ENCODE measurements at places on chromosomes 1 and 21. TPM values are rescaled to one million over a fixed set of nuclear protein-coding genes. Genes with fewer than 3 reads are reported as not detected.

DNA sequence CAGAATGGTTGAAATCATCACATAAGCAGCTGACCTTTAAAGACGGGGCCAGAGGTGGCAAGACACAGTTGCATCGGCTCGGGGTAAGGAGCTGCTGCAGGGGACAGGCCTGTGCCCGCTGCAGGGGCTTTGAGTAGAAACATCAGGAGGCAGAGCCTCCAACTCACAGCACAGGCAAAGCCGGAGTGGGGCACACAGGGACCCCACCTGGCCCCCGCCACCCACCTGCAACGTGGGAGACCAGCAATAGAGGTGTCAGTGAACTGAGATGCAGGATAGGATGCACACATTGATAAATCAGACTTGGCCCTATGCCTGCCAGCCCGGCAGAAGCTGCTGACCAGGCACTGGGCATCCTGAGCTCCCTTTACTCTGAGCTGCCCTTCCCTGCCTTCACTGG is 257.2 kb downstream of the NPHP4 start:
- DNase-seq, result no peak

The PIGM gene
- total RNA-seq, result 2.1 TPM

- DNase-seq, result no peak
These were observed 60.2 kb downstream of the MDM4 start for GRCh38 chr1:204576422-204576821.

DNA sequence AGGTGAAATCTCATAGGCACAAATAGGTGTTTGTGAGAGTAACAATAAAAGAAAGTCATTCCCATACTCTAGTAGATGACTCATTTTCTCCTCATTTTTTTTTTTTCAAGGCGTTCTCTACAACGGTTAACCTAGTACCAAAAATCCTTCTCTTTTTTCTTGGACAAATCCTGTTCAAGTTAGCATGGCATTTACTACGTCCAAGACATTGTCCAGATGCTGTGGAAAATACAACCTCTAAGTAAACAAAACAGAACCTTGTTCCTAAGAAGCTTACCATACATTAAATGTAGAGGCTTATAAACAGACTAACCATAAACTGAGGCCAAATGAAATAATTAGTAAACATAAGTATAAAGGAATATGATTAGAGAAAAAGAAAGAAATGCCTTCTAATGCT is 76.2 kb upstream of the RGS4 start:
- no peak for DNase-seq

DNA sequence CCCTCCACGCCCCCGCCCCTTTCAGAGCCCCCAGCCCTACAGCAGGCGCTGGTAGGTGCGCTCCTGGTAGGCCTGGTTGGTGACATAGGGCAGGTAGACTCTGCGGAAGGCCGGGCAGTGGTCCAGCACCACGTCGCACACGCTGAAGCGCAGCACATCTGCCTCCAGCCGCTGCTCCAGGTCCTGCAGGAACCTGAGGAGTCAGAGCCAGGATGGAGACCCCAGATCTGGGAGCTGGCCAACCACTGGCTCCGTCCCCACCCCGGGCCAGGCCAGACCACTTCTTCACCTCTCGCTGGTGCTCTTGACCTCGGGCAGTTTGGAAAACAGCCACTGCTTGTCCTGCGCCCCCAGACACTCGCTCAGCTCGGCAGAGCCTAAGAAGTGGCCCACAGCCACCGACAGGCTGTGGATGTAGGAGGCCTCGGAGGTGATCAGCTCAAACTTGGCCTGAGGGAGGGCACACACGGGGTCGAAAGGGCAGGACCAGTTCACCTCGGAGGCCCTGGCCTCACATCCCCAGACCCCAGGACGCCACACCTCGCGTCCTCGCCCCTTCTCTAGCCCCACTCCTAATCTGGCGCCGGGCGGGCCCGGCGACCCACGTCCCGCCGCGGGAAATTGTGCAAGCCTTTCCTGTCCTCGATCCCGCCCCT is 6.4 kb downstream of the ARHGEF19 start:
- no peak for DNase-seq

The NCF2 gene
- total RNA-seq, result 96.4 TPM

DNA sequence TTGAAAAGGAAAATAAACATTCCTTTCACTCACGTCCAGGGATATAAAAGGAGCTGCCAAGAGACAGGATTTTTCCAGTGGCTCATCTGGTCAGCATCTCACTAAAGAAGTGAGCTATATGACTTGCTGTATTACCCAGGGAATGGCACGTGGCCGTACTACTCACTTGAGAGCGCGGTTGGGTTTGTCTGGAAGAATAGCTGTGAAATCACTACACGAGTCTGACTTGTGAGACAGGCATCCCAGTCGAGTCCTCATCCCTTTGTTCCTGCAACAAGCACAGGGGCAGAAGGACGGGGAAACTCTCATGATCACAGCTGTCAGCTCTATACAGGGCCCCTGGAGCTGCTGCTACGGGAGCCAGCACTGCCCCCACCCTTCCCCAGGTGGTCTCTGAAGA is 17.7 kb downstream of the RGS8 start:
- no peak for DNase-seq

DNA sequence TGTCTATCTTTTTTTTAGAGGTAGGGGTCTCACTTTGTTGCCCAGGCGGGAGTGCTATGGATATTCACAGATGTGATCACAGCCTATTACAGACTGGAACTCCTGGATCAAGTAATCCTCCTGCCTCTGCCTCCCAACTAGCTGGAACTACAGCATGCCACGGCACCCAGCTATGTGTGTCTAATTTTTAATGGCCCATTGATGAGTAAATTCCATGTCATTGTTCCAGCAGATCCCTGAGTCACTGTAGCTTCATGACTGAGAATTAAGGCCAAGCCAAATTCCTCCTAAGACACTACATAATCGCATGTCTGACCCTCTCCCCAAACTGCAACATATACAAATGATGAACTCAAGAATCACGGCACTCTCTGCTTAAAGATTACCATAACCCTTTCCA is 84.2 kb upstream of the RGS2 start:
- peak; percentile 73 for DNase-seq

DNA sequence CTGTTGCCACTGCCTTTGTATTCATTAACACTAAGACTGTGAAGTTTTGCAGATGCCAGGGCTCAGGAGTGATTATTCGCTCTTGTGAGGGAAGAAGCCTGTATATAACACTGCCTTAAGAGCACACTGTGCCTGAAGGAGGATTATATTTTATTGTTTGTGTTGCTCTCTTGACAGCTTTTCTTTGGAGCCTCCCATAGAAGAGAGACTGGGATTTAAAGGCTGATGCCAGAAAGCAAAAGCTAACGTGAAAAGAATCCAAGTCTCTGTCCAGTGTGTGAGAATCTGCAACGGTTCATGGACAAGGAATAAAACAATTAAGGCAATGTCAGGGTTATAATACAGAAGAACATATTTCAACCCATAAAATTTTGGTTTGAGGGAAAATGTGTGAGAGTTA is 316.8 kb downstream of the NFIA start:
- no peak for DNase-seq

GRCh38 chr1:46097149-46097472 is 35.3 kb downstream of the PIK3R3 start:
- DNase-seq, result no peak

- DNase-seq, result no peak
These were observed 274.4 kb downstream of the PLPP3 start for GRCh38 chr1:56304975-56305374.

DNA sequence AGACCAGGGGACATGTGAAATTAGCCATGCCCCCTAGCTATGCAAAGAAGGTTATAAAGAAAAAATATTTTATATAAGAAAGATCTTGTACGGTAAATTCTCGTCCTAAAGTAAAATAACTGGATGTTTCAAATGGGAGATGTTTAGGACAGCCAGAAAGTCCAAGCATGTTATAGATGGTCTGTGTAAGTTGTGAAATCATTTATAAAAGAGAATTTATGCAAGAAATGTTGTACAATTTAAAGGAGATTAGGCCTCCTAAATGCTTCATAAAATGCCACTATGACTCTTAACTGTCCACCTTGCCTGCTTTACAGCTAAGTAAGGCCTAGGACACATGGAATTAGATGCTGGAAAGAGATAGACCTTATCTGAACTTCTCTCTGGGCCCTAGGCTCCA is 118.1 kb upstream of the POGK start:
- DNase-seq, result no peak

DNA sequence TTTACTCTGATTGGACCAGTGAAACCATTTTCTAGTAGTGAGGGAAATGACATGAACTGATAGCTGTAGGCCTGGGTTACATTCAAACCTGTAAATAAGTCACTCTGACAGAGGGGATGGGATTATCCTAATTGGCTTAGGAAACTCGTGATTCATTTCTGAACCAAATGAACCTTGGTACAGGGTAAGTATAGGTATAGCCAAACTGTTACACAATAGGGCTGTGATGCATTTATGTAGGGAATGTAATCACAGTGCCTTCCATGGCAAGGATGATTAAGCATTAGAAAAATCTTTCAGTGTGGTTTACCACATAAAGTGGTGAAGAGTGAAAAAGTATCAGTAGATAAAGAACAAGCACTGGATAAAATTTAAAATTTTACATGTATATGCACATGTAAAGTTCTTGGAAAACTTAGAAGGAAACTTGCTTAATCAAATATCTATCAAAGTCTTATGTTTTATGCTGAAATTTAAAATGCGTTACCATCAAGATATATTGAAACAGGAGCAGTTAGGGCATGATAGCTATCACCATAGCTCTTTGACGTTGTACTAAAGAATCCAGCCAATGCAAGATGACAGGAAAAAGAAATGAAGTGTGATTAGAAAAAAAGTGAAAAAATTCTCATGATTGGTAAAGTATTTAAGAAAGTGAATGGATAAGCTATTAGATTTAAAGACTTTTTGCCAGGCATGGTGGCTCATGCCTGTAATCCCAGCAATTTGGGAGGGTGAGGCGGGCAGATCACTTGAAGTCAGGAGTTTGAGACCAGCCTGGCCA is 63.0 kb downstream of the RABGAP1L start:
- peak; percentile 100 for DNase-seq

DNA sequence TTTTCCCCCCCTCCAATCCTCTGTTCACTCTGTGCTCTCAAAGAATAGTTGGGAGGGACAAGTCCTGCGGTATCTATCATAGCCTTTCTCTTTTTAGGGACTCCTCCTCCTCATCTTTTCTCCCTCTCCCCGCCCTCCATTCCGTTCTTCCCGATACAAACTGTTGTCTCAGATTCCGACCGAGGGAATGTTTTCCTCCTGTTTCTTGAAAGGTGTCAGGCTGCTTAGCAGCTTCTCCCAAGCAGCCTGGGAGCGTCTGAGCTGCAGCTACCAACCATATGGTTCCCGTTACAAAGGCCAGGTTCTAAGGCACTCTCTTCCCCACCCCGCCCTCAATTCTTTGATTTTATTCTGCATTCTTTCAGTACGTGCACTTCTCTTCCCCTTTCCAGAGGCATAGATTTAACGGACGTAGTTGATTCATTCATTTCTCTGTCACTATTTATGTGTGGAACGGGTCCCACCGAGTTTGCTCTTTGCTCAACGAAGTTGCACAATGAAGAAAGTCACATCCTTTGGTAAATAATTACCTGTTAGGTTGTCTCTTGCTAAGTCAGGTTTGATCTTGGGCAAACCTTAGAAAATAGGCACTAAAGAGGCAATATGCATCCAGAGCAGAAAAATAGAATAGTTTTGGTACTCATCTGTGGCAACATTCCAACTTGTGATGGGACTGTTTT is 2.8 kb downstream of the ADGRL2 start:
- peak; percentile 60 for DNase-seq

The OR2T29 gene
- not detected for total RNA-seq

DNA sequence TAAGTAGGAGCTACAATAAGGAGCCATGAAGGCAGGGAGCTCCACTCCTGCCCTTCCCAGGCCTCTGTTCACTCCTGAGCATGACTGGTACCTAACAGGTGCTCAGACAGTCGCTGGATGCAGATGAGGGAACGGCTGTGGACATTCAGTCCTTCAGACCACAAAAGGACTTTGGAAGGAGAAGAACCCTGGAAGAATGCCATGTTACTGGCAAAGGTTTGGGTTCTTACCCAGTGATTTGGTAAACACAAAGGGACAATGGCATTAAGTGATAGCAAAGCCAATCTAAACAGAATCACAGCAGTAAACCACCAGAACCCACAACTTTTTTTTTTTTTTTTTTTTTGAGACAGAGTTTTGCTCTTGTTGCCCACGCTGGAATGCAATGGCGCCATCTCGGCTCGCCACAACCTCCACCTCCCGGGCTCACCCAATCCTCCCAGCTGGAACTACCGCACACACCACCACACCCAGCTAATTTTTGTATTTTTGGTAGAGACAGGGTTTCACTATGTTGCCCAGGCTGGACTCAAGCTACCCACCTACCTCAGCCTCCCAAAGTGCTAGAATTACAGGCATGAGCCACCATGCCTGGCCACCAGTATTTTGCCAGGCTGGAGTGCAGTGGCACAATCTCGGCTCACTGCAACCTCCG is 7.5 kb upstream of the CBR3 start:
- no peak for DNase-seq

DNA sequence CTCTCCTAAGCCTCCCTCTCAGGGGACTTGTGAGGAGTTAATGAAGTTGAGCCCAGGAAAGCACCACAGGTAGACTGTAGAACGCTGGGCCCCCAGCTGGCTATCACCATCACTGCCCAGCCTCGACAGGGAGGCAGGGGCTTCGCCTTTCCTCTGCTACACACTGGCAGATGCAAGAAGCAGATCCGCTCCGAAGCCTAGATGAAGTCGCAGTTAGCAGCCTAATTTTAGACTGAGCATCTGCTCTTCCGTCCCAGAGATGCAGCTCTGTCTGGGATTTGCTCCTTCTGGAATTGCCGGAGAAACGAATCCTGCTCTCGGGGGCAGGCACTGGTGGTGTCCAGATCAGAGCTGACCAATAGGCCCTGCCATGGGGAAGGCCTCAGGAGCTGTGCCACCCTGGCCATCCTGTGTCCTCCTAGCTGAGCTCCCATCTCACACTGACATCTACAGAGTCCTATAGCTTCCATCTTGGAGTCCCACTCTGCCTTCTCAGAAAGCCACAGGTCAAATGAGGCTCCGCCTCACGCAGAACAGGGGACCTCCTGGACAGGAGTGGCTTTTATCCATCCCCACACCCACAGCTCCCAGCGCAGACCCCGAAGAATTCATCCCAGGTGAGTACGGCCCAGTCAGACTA is 186.8 kb upstream of the EDN2 start:
- no peak for DNase-seq

GRCh38 chr1:6100861-6101783 is 55.4 kb downstream of the KCNAB2 start:
- DNase-seq, result no peak

DNA sequence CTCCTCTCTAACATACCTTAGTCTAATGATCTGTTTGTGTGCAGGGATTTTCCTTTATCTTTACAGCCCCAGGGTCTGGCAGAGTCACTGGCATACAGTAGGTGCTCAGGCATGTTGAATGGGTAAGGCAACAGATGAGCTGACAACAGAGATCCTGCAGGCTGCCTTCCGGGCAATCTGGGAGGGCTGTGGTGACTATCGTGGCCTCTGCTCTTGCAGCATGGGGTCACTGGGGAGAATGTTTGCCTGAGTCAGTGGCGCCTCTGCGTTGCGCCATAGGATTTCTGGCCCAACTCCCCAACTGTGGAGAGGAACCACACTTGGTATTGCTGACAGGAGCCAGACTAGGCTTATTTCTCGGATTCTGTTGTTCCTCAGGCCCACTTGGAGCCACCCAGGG is 93.8 kb downstream of the LAMC2 start:
- peak; percentile 98 for DNase-seq

- DNase-seq, result no peak
These were observed 57.2 kb upstream of the LRRC8D start for GRCh38 chr1:89763649-89763986.

Data from bronchial epithelial cell (primary cell).